ENCODE measurements at places on chromosomes 6 and 20.

DNA sequence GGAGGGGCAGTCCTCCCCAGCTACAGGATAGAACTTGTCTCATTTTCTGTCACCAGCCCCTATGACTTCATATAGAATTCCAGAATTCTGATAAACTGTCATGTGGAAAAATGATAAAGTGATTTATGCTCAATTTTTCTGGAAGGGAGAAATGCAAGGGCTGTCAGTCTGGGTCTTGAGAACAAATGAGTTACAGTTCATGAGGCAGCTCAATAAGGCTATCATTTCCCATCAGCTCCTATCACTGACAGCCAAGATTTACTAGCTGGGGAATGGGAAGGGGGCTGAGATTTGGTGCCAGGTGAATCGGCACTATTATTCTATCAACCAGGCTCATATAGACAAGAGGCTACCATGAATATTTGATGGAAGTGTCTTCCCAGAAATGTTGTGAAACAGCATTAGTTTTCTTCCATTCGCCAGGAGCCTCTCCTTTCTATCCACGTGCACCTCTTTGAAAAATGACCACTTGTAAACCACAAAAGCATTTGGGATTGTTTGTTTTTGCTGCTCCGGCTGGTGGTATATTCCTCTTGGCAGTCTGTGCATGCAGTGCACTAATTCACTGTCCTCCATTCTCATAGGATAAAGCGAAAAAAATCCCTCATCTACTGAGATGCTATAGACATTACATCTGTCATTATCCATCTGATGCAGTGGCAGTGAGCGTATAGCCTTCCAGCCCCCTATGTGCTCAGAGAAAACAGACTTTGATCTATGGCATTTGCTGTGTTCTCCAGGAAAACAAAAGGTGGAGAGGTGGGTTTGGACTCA is 528.7 kb upstream of the RNF217 start:
- no peak for DNase-seq

DNA sequence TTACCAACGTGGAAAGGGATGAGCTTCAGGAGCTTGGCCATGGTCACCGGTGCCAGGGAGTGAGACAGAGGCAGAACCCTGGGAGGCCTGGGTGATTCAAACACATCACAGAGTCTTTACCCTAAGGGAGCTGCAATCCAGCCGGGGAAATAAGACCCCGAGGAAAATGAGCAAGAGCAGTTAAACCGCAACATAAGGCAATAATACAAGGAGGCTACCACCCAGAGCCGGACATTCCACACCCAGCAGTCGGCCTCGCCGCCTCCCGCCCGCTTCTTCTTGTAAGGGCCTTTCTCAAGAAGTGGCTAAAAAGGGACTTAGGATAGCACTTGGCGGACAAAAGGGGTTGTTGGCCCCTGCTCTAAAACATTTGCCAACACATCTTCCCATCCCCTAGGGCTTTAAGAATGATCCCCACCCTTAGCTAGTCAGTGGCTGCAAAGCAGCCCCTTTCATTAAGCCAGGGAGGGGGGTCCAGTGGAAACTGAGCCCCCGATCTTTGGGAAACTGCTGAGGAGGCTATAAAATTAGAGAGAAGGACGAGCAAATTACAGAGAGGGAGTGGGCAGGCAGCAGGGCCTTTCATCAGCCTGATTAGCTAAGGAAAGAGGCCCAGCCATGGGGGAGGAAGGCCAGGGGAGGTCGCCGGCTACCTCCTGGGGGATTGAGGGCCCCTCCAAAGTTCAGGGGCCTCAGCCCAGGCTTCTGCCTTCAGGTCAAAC is 34.3 kb downstream of the SNX5 start:
- DNase-seq = no peak

- peak; percentile 74 for DNase-seq
Observed at GRCh38 chr6:35688605-35689322, at the start of gene FKBP5. Gene FKBP5 (minus strand): TSS chr6:35688915. CDS start chr6:35642824, 46,091 bp downstream.

GRCh38 chr6:43695215-43695966 is 7.8 kb upstream of the MRPS18A start:
- no peak for DNase-seq

GRCh38 chr20:54385746-54386145 is 89.6 kb upstream of the DOK5 start:
- DNase-seq = no peak

GRCh38 chr20:32672394-32672981 is 1.3 kb downstream of the C20orf203 start:
- DNase-seq = no peak

DNA sequence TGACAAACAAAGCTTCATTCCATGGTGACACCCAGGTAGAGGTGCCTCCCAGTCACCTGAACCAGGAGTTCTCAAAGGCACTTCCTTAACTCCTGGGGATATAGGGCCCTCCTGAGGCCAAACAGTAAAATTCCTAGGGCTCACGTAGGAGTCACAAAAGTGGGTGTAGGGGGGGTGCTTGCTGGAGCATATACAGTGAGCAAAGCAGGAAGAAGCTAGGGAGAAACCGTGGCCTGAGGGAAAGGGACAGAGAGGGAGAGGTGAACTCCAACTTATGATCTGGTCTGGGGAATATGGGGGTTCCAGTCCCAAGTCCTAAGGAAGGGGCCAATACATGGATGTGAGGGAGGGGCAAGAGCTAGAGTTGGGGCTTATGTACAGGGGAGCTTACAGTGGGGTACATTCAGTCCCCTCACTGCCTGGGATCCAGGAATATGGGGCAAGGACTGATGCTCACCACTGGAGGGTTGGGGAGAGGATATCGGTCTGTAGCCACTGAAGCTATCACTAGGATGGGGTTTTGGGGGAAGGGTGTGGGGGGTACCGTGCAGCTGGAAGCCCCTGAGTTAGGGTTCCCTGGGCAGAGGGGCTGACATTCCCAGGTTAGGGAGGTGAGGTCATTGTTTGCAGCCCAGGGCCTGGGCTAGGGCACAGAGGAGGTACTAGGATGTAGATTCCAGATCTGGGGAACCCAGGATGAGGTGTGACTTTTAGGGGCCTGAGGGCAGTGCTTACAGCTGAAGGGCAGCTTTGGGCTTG is 950 bp downstream of the PEDS1 start:
- DNase-seq = no peak

- peak; percentile 62 for DNase-seq
Observed at GRCh38 chr6:39377539-39377950, 55.0 kb upstream of the KCNK16 start.

DNA sequence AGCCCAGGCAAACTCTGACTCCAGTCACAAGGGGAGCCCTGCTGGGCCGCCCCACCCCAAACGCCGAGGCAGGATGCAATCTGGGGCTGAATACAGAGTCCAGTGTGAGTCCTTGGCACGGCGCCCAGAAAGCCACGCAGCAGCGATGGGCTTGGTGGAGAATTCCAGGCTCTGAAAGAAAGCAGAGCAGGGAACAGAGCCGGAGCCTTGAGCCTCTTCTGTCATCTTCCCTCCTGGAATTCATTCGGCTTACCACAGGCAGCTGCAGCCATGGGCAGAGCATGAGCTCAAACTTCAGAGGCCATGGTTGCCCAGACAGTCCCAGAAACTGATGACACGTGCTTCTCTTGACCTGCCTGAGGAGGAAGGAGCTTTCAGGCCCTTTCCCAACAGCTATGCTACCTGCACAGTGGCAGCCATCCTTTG is 441.1 kb upstream of the JARID2 start:
- DNase-seq = no peak

DNA sequence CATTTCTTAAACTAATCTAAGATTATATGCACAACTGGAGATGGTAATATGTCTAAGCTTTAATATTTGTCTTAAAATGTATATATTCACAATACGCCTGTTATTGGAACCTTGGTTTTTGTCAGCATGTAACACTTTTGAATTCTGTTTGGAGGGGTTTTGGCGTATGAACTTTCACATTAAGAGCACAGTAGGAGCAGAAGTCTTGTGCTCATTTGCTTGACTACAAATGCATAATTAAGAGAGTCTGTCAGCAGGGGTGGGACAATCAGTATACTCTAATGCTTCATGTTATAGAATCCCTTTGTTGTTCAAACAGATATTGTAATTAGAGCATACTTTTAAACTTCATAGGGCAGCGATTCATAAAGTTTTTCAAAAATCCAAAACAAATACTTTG is 112.8 kb downstream of the QKI start:
- no peak for DNase-seq

DNA sequence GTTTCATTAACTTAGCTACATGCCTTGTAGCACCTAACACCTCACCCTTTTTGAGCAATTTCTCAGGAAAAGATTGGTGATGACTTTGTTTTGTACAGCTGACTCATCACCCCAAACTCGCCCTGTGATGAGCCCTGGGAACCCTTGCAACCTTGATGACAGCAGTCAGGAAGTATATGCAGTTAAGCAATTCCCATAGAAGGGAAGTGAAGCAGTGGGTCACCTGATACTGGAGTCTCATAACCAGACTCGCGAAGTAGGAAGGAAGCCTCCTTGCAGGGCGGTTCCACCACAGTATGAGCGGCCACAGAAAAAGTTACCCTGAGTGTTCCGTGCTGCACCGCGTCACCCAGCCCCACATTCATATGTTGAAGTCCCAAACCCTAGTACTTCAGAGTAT is 82.0 kb upstream of the EDN1 start:
- no peak for DNase-seq
